ENCODE measurements at places on chromosomes 1 and 21.

DNA sequence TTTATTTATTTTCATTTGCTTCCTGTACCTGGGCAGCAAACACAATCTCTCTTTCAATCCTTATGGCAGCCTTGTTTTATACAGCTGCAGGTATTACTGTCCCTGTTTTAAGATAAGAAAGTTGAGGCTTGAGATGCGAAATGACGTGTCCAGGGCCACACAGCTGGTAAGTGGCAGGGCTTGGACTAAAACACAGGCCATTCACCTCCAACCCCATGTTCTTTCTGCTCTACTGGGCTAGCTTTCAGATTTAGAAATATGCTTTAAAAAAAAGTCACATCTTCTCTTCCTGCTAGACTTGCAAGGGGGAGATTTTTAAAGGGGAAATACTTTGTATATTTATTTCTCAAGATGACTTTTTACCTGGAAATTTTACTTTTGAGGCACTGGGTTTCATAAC lies 62.8 kb downstream of the CNST start:
- DNase-seq, result no peak

DNA sequence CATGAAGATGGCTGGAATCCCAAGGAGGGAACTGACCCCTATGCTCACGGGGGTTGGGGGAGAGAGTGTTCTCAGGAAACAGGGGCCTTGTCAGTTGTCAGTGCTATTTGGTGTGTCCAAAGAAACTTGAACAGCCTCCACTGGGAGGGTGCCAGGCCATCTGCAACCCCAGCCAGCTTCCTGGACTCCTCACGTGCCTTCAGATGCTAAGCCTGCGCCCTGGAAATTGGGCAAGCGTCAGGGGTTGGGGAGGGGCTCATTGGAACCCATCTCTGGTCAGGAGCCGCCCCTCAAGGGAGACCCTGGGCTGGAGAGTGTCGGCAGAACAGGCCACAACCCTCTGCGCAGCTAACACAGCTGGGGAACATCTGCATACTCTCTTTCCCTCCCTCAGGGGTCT lies 13.1 kb upstream of the LHX4 start:
- no peak for DNase-seq

GRCh38 chr1:206066479-206067171 lies 13.7 kb downstream of the RHEX start:
- DNase-seq, result peak; percentile 13

GRCh38 chr1:115056395-115056798 lies 26.8 kb downstream of the TSHB start:
- no peak for DNase-seq

- no peak for DNase-seq
These were observed 54.3 kb downstream of the ZSWIM5 start for GRCh38 chr1:45152126-45152525.

DNA sequence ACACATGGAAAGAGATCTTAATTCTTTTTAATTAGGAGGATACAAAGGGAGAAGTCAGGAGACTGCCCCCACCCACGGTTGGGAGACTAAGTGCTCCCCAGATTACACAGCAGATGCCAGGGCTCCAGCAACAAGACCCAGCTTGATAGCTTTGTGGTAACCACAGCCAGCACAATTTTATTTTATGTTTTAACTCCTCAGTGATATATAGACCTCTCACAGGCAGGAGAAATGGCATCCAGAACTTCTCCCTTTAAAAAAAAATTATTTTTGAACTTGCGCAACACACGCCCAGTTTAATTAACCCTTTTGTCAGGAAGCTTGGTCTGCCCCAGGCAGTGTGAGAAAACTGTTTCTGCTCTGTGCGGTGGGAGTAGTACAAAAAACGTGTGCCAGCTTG lies 62.6 kb upstream of the ACOT11 start:
- no peak for DNase-seq

- DNase-seq, result no peak
These were observed 5.6 kb downstream of the BSDC1 start for GRCh38 chr1:32388641-32389040.

DNA sequence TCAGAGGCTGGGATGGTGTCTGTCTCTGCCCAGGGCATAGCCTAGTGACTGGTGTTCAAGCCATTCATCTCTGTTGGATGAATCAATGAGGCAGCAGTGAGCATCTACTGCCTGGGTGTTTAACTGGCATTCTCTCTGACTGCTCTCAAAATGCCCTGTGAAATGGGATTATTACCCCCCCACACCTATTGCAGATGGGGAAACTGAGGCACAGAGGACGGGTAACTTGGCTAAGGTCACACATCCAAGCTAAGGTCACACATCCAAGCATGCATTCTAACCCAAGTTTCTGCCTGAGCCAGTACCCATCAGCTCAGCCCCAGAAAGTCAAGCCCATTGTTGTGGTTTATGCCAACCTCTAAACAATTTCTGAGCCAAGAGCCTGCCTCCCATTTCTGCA lies 5.0 kb downstream of the TTC39A start:
- no peak for DNase-seq

- DNase-seq, result no peak
These were observed 8.5 kb downstream of the CCT8 start for GRCh38 chr21:29064850-29065481.

DNA sequence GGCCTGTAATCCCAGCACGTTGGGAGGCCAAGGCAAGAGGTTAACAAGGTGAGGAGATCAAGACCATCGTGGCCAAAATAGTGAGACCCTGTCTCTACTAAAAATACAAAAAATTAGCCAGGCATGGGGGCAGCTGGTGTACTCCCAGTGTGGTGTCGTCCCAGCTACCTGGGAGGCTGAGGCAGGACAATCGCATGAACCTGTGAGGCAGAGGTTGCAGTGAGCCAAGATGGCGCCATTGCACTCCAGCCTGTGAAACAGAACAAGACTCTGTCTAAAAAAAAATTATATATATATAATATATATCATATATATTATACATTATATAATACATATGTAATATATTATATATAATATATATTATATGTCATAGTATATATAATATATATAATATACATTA lies 249.2 kb upstream of the TPTE start:
- DNase-seq, result no peak

- DNase-seq, result no peak
These were observed 3.2 kb downstream of the MTHFR start for GRCh38 chr1:11802616-11802972.
